ENCODE measurements at places on chromosomes 7 and 10. TPM values are rescaled to one million over a fixed set of nuclear protein-coding genes. Genes with fewer than 3 reads are reported as not detected.

- DNase-seq, result no peak
Measured at GRCh38 chr10:21702633-21703111, 168.6 kb downstream of the MLLT10 start.

NUTM2E gene
- not detected for total RNA-seq

OGDHL gene
- total RNA-seq, result 0.18 TPM

DNA sequence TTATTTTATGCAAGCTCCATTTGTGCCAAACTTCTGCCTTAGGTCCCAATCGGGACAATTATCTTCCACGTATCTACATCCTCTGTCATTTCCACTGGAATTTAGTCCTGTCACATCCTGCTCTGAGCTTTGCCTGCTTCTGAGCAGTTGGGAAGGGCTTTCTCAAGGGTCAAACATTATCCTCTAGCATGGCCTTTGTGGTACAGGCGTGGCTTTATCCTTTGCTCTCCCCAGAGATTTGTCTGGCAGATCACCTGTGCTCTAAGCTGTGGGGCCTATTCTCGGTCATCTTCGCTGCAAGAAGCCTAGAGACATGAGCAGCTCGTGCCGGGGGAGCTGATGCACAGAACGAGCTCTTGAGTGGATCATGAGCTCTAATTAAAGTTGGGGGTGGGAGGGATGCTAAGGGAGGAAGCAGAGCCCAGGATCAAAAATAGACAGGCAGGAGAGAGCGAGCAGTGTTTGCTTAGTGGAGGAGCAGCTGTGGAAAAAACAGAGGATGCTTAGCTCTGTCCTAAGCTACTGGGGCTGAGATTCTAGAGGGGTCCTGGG is 19.8 kb upstream of the TMEM273 start:
- DNase-seq, result no peak
